Activated T-cell treated with anti-CD3 and anti-CD28 coated beads, Interleukin-2, amount 50 U/mL, for 24 hours (primary cell): ENCODE measurements at places on chromosomes 5 and 9.

DNA sequence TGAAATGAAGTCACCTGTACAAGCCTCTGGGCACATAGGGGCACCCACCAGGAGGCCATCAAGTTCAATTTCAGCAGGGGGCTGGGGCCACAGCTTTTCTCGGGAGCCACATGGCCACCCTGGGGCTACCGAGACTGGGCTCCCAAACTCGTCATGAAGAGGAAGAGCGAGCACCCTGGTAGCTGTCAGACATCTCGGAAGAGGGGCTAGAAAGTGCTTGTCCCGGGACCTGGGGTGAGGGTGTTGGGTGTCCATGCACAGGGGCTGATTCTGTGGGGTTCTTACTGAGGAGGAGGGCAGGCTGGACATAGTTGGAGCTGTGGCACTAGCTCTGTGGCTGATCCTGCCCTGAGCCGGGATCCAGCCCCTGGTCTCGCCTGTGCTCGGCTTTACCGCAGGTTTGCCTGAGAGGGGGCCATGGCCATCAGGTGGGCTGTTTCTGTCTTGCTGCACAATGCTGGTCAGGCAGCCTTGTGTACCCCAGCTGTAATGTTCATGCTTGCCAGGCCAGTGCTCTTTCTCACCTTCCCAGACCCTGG, 70.3 kb downstream of the PHF2 start:
- DNase-seq, result peak; percentile 19

DNA sequence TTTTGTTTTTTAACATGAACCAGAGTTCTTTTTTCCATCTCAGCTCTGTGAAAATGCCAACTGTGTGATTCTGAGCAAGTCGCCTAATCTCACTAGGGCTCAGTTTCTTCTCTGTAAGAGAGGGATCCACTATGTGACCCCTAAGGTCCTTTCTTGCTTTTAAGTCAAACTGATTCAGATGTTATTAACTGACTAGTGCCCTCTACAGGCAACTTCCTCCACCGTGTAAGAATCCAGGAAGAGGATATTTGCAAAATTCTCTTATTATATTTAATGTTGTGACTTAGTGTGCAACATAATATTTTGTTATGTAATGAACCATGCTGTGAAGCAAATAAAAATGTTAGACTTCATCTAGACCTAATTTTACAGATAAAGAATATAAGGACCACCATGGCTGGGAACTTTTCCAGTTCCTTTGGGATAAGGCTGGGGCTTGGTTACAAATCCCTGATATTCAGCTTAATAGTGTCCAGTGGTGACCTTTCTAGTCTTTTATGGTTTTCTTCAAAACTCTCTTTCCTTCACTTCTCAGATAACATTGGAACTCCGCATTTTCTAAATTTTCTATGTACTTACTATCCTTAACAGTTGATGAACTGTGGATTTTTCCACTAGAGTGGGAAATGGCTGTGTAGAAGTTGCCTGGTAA, 244.7 kb downstream of the PIK3R1 start:
- no peak for DNase-seq

GRCh38 chr9:73541923-73542322, 390.3 kb downstream of the ANXA1 start:
- no peak for DNase-seq

GRCh38 chr5:66769030-66769733, 173.0 kb downstream of the MAST4 start:
- DNase-seq, result no peak

GRCh38 chr5:111735583-111736270, 21.3 kb downstream of the NREP start:
- no peak for DNase-seq
